Activated CD4-positive, alpha-beta memory T cell treated with anti-CD3 and anti-CD28 coated beads, Interleukin-2, amount 10 ng/mL, durations not matched to agents 7 days and 5 days (primary cell): ENCODE measurements at places on chromosomes 2 and 18.

GRCh38 chr2:175576270-175576669 is 394.8 kb upstream of the ATP5MC3 start:
- H3K36me3 ChIP-seq = no peaks in the 10 kb centered on the region
- H3K27ac ChIP-seq = no peak overlapping the region
- peaks cover 1% of the 10 kb centered on the region for H3K27me3 ChIP-seq

DNA sequence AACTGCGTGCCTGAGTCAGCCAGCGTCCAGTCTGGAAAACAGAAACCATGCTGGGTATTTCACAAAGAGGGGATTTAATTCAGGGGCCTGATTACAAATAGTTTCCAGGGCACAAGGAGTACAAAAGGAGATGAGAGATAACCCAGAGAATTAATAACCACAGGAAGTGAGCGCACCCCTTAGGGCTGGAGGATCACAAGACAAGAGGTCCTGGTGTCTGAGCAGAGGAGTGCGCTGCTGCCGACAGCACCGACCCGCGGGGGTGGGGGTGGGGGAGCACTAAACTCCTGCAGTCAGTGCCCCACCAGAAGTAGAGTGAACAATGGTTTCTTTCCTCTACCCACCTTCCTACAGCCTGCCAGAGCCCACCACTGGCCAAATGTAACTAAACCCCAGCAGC is 20.8 kb upstream of the MAL start:
- peaks cover 7% of the 10 kb centered on the region for H3K27me3 ChIP-seq
- H3K36me3 ChIP-seq = no peaks in the 10 kb centered on the region
- no peak overlapping the region for H3K4me3 ChIP-seq
- H3K27ac ChIP-seq = no peak overlapping the region
- no peaks in the 10 kb centered on the region for H3K4me1 ChIP-seq

- H3K27ac ChIP-seq = no peak overlapping the region
- no peaks in the 10 kb centered on the region for H3K27me3 ChIP-seq
- H3K36me3 ChIP-seq = peaks cover 18% of the 10 kb centered on the region
- no peak for DNase-seq
These were observed 25.1 kb upstream of the AAK1 start for GRCh38 chr2:69668598-69668997.

DNA sequence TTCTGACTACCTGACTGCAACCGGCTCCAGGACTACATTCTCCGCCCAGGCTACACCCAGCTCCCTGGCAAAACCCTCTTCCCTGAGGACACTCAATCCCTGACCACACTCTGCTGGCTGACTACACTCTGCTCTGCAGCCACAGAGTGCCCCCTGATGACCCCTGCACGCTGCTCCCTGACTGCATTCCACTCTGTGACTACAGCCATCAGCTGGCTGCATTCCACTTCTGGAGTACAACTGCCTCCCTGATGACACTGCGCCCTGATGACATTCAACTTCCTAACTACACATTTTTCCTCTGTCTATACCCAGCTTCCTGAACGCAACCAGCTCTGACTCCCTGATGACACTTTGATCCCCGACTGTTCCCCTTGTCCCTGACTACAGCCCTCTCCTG is 71.3 kb upstream of the NRXN1 start:
- H3K4me3 ChIP-seq = no peak overlapping the region
- H3K4me1 ChIP-seq = no peaks in the 10 kb centered on the region
- no peaks in the 10 kb centered on the region for H3K27me3 ChIP-seq
- no peak for DNase-seq
- no peak overlapping the region for H3K27ac ChIP-seq

DNA sequence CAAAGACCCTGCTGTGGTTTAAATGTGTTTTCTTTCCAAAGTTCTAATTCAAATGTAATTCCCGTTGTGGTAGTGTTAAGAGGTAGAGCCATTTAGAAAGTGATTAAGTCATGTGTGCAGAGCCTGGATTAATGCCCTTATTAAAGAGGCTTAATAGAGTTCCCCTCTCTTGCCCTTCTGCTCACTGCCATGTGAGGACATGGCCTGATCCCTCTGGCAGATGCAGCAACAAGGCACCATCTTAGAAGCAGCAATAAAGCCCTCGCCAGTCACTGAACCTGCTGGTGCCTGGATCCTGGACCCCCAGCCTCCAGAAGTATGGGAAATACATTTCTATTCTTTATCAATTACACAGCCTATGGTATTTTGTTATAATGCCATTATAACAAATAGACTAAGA is 485.2 kb downstream of the DCDC2C start:
- H3K27me3 ChIP-seq = no peaks in the 10 kb centered on the region
- no peaks in the 10 kb centered on the region for H3K4me1 ChIP-seq
- no peak overlapping the region for H3K4me3 ChIP-seq
- no peak for DNase-seq
- no peak overlapping the region for H3K27ac ChIP-seq
- no peaks in the 10 kb centered on the region for H3K36me3 ChIP-seq

DNA sequence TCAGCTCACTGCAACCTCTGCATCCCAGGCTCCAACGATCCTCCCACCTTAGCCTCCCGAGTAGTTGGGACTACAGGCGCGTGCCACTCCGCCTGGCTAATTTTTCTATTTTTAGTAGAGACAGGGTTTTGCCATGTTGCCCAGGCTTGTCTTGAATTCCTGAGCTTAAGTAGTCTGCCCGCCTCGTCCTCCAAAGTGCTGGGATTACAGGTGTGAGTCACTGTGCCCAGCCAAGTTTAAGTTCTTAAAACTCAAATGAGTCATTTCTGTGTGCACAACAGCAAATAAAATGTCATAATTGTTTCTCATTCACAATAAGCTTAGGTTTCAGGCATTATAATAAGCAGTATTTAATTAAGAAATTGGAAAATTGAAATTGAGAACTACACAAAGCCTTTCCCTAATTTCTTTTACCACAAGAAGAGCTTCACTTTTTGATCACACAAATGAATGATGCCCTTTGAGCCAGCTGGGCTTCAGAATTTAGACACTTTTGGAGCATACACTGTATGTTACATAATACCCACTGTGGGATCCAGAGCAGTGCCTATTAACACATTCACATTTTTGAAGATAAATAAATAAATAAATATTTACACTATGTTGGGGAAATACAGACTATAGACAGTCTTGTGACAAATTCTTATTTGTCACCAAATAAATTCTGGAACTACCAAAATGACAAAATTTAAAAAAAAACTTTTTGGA is 8.6 kb upstream of the ME2 start:
- H3K4me1 ChIP-seq = no peaks in the 10 kb centered on the region
- DNase-seq = no peak
- no peaks in the 10 kb centered on the region for H3K36me3 ChIP-seq
- H3K27ac ChIP-seq = no peak overlapping the region

GRCh38 chr2:11628675-11629074 is 41.3 kb downstream of the NTSR2 start:
- H3K27me3 ChIP-seq = no peaks in the 10 kb centered on the region
- H3K4me1 ChIP-seq = no peaks in the 10 kb centered on the region
- no peak overlapping the region for H3K27ac ChIP-seq
- DNase-seq = no peak
- H3K4me3 ChIP-seq = no peak overlapping the region
- H3K36me3 ChIP-seq = no peaks in the 10 kb centered on the region

GRCh38 chr2:20050646-20051531 is 539 bp downstream of the LAPTM4A start:
- H3K27ac ChIP-seq = no peak overlapping the region
- peak; percentile 41 for DNase-seq
- H3K4me3 ChIP-seq = no peak overlapping the region
- peaks cover 27% of the 10 kb centered on the region for H3K4me1 ChIP-seq
- peaks cover 13% of the 10 kb centered on the region for H3K27me3 ChIP-seq

- no peaks in the 10 kb centered on the region for H3K36me3 ChIP-seq
- H3K27ac ChIP-seq = no peak overlapping the region
- peaks cover 3% of the 10 kb centered on the region for H3K27me3 ChIP-seq
- H3K4me1 ChIP-seq = peaks cover 28% of the 10 kb centered on the region
These were observed 8.9 kb downstream of the CCL20 start for GRCh38 chr2:227822416-227823003.

- H3K27me3 ChIP-seq = no peaks in the 10 kb centered on the region
- no peak for DNase-seq
- no peaks in the 10 kb centered on the region for H3K4me1 ChIP-seq
- no peaks in the 10 kb centered on the region for H3K36me3 ChIP-seq
- H3K27ac ChIP-seq = no peak overlapping the region
These were observed 190.1 kb downstream of the PTPRM start for GRCh38 chr18:7757175-7757574.

DNA sequence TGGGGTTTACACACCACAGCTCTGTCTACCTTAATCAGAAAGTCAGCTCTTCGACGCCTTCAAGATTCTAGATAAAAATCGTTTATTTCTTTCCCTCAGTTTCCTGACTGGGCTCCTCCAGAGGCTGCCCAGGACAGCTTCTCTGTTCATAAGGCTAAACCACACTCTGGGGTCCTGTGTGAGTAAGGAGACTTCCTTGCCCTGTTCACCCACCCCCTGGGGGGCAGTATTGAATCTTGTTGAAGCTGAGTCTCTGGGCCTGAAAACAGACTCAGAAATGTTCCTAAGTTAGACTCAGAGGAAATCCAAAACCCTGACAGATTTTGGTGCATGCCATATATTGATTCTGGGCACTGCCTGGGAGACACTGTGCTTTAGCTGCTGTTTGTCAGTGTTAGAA is 43.0 kb downstream of the G6PC2 start:
- H3K27me3 ChIP-seq = peaks cover 7% of the 10 kb centered on the region
- peaks cover 6% of the 10 kb centered on the region for H3K4me1 ChIP-seq
- no peaks in the 10 kb centered on the region for H3K36me3 ChIP-seq

DNA sequence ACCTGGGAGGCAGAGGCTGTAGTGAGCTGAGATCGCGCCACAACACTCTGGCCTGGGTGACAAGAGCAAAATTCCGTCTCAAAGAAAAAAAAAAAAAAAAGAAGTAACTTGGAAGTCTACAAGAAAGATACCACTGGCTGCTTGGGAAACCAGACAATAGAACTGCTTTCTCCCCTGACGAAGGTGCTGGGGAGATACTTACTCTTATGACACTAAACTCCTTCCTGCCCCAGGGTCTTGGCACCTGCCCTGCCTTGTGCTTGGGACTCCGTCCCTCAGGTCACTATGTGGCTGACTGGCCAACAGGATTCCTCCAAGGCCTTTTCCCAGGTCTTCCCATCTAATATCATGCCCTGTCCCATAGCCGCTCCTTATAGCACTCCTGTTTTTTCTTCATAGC is 30.7 kb downstream of the INPP5D start:
- no peak overlapping the region for H3K4me3 ChIP-seq
- DNase-seq = no peak
- H3K27me3 ChIP-seq = no peaks in the 10 kb centered on the region

- no peak for DNase-seq
- H3K4me3 ChIP-seq = no peak overlapping the region
- no peaks in the 10 kb centered on the region for H3K36me3 ChIP-seq
- H3K27ac ChIP-seq = no peak overlapping the region
- no peaks in the 10 kb centered on the region for H3K4me1 ChIP-seq
These were observed 29.1 kb upstream of the FAM136A start for GRCh38 chr2:70331012-70331411.
